Astrocyte (in vitro differentiated cells and primary cell): ENCODE measurements at places on chromosomes 1 and 21. TPM values are rescaled to one million over a fixed set of nuclear protein-coding genes. Genes with fewer than 3 reads are reported as not detected.

DNA sequence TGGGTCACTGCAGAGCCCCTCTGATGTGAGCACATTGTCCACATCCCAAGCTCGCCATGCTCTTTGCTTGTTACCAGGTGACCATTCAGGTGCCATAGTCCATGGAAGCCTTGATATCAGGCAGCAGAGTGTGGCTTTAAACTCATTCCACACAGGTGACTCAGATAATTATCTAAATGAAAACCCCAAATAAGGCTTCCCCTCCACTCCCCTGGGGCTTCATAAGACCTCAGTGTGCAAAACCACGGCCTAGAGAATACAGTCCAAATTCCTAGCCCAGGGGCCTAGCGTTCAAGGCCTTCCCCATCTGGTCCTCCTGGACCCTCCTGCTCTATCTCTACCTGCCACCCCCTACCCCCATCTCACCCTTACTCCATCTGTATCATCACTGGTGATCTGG is 97.1 kb downstream of the ARHGEF10L start:
- peak; percentile 31 for DNase-seq

GRCh38 chr1:5944843-5945167 is 47.4 kb downstream of the NPHP4 start:
- no peak for DNase-seq

- peak; percentile 51 for DNase-seq
Measured at GRCh38 chr1:112762541-112763500, 47.7 kb upstream of the PPM1J start.

RIPK4 gene
- 1.1 and 1.8 TPM in 2 replicates for total RNA-seq

- no peak for DNase-seq
Measured at GRCh38 chr1:163701783-163702374, 380.1 kb downstream of the NUF2 start.

- no peak for DNase-seq
Measured at GRCh38 chr21:45497846-45498645, 44.2 kb downstream of the SLC19A1 start.

- DNase-seq: no peak
Measured at GRCh38 chr1:235831148-235831547, 35.6 kb downstream of the LYST start.

GRCh38 chr1:200154069-200154767 is 126.7 kb downstream of the NR5A2 start:
- DNase-seq: peak; percentile 8

DNA sequence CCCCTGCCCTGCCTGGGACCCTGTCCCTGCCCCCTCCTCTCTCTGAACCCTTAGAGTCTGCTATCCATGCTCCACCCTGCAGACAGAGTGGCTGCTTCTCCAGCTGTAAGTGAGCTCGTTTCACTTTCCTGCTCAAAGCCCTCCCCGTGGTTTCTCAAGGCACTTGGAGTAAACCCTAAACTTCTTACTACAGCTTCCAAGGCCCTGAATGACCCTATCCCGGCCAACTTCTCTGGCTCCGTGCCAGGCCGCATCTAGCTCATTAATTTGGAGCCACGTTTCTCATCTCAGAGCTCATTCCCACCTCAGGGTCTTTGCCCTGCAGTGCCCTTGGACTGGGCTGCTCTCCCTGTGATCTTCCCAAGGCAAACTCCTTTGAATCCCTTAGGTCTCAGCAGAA is 235.1 kb upstream of the RUNX1 start:
- DNase-seq: no peak

SLAMF1 gene
- not detected in 2 replicates for total RNA-seq

DNA sequence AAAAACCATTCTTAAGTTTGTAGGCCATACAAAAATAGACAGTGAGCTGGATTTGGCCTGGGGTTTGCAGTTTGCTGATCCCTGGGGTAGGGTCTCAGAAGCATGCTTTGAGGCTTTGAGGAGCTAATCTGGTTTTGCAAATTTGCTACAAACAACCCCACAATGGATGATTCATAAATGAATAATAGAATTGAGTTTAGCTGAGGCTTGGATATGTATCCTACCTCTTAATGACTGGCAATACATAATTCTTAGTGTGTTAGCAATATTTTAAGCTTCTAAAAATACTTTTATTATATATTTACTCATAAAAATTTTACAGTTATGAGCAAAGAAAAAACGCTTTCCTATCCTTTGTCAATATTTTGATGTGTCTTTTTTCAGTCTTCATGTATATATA is 50.6 kb downstream of the ROR1 start:
- no peak for DNase-seq

GRCh38 chr21:43318841-43319781 is 107.8 kb downstream of the SIK1 start:
- DNase-seq: peak; percentile 47

- no peak for DNase-seq
Measured at GRCh38 chr1:26098602-26099001, 13.0 kb upstream of the PDIK1L start.

- no peak for DNase-seq
Measured at GRCh38 chr1:157279138-157279801, 141.1 kb upstream of the ETV3 start.

KRTAP12-2 gene
- total RNA-seq: not detected in 2 replicates

ATP1A2 gene
- total RNA-seq: 2.5 and 3.5 TPM in 2 replicates

DNA sequence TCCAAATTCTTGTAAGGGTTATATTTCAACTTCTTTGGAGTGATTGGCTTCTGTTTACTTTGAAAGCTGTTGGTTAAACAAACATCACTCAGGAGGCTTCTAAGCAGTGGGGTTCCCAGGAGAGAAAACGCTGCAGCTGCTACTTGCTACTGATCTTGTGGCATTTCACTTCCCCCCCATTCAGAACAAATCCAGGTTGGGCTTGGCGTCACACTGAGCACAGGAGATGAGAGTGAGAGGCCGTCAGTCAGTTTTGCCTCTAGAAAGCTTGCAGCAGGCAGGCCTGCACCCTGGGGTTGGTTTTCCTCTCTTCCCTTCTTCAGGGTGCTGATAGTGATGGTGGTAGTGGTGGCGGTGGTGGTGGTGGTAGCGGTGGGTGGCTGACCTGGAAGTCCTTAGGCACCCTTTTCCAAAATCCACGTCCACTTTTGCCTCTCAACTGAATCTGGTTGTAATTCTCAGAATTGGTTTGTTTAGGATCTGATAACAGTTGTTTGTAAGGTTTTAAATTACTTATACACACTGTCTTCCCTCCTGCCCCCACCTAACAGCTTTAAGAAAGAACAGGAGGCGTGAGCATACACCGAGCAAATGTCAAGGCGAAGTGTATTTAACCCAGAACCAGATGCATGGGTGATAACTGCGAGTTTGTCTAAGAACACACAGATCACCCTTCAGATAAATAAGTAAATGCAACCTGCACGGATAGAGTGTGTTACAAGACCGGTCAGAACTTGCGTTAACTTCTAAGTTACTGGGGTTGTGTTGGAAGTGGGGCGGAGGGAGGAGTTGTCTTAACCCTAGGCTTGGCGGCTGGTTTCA is 3.2 kb upstream of the PROX1 start:
- no peak for DNase-seq

DNA sequence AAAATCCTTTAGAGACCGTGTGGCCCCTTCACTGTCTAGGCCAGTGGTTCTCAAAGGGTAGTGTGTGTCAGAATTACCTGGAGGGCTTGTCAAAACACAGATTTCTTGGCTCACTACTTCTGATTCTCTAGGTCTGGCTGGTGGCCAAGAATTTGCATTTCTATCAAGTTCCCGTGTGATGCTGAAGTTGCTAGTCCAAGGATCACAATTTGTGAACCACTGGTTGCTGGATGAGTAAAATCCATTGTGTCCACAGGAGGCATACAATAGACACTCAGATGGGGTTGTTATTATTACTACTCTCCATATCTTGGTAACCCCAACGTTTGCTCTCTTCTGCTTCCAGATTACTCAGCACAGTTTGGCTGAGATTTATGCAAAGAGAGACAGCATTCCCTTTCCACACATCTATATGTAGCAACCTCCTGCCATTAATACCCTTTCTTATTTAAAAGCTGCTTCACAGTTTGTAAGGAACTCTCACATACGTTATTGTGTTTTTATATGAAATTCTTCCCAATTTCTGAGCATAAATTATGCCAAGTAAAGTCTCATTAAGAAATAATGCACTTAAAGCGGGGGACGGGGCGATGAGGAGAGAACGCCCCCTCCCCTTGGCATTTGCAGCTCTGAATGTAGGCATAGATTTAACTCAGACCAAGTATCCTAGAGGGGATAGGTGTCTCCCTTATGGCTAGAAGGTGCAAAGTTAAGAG is 720 bp upstream of the TMCC2 start:
- DNase-seq: peak; percentile 58

GRCh38 chr1:97849345-97850340 is 71.2 kb downstream of the DPYD start:
- peak; percentile 86 for DNase-seq

GRCh38 chr1:105138458-105138893 is 1388.8 kb downstream of the AMY1C start:
- DNase-seq: no peak

OLIG2 gene
- total RNA-seq: 2.5 and 2.6 TPM in 2 replicates

DNA sequence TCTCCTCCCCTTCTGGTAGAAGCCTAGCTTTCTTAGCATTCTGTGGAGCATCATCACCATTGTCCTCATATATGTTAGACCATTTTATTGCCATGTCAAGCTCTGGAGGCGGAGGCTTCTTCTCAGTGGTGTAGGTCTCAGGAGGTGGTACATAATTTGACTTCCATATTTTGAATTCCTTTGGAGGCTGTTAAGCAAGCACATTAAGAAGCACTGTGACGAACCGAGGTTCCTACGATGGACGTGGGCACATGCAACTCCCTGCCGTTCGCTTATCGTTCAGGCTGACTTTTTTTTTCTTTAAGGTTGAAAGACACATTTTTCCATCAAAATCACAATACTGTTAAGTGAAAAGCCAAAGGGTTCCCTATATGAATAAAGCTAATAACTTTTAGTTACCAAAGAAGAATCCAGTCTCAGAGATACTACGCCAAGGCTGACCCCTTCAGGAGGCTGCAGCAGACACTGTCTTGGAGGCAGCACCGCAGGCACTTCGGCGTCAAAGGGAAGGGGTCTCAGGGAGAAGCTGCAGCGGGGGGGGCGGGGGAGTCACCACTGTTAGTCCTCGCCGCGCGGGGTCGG is 835 bp downstream of the C1orf52 start:
- DNase-seq: no peak

DNA sequence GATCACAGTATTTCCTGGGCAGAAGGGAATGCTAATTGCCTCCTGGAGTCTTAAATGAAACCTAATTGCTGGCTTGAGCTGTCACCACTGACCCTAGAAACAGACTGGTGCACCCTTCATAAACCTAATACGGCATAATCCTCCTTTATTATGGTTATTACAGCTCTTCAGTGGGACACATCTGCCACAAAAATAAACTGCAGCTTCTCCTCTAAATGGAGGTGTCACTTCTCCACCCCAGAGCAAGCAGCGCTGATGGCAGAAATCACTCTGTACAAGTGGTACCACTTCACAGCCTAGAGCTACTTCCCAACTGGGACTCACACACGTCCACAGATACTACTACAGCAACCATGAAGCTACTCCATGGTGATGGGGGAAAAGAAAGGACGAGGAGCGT is 11.1 kb downstream of the PTPN14 start:
- DNase-seq: no peak

GRCh38 chr21:46144464-46145070 is 10.8 kb downstream of the FTCD start:
- DNase-seq: no peak

DNA sequence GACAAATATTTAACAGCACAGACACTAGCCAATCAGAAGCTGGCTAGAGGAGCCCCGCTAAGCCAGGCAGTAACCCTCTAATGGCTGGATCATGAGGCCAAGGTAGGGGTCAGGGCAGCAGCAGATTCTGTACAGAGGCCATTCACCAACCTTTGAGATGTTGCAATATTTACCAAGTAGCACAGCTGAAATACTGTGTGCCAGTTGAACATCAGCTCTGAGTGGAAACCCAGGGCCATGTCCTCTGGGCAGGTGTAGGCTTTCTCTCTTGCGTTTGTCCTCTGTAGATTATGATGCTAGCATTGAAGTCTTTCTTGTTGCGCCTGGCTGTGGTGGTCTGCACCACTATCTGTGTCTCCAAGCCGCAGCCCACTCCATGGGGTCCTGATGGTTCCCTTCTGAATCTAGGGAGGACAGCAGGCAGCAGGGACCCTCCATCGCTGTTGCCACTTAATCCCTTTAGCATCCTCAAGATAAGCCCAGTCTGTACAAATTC is 2.5 kb upstream of the COG2 start:
- DNase-seq: no peak

DNA sequence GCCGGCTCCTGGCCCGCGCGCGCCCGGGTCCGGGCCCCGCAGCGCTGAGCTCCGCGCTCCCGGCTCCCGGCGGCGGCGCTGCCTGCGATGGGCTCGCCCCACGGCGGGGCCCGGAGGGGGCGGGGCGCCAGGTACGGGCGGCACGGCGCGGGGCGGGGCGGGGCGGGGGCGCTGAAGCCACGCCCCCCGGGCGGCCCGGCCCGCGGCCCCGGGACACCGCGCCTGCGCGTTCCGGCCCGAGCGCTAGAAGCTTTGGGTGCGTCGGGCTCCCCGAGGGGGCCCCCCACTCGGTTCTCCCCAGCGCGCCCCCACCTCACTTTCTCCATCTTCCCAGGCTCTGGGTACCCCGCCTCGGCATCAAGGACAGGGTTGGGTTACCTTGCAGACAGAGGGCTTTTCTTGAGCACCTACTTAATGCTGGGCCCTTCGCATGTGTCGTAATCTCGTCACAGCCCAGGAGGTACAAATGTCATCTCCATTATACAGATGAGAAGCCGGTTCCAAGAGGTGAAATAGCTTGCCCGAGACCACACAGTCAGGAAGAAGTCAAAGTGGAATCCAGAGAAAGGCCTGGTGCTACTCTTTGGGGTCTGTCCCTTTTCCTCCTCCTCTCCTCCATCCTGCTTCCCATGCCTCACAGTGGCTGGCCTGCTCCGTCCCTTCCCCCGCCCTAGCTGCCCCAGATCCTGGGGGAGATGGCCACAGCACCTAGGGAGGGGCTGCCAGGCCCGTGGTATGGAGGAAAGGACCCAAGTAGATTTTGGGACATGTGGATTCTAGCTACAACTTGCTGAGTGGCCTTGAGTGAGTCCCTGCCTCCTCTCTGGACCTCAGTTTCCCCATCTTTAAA is 46.5 kb downstream of the RAP1GAP start:
- DNase-seq: no peak

SPATA17 gene
- 1.3 and 1.6 TPM in 2 replicates for total RNA-seq

GRCh38 chr1:34140011-34140676 is 24.9 kb downstream of the CSMD2 start:
- DNase-seq: no peak
